ENCODE measurements at places on chromosomes 5 and 9. TPM values are rescaled to one million over a fixed set of nuclear protein-coding genes. Genes with fewer than 3 reads are reported as not detected.

The NOXA1 gene
- 5.1 TPM for total RNA-seq

GRCh38 chr9:35114840-35115628 is 628 bp downstream of the ATOSB start:
- peak; percentile 38 for DNase-seq

DNA sequence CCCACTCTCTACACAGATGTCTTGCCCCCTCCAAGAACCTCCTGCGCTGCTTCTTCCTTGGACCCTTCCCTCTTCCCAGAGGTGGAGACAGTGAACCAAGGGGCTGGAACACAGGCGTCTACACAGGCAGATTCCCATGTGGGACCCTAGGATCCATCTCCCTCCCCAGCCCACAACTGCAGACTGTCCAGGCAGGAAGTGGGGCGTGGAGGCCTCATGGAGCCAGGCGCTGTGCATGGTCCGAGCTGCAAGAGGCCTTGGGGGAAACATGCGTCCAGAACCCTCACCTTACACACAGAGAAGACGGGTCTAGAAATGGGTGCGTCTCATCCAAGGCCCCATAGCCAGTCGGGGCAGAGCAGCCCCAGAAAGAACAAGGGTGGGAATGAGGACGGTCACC is 117.5 kb downstream of the VAV2 start:
- no peak for DNase-seq

DNA sequence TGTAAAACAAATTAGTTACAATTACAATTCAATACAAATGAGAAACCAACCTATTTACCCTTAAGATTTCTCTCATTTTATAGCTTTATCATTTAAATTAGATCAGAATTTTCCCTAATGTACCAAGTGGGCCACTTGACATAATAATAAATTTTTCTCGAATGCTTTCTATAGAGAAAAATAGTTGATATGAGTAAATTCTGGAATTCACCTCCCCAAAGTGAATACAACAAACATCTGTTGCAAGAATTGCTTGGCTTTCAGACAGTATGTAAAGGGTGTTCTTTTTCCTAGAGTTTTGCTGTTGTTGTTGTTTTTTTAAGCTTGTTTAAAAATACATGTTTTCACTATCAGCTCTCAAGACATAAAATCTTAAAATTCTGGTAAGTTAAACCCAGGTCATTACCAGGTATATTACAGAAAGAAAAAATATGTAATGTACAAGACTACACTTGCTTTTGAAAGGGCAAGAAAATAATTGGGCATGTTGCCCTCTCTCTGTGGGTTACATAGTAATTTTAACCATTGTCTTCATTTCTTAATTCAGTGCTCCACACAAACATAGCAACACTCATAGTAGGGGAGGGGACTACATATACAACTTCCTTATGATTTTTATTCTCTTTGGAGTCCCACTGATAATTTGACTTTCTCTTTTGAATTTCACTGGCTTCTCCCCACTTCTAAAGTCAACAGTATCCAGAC is 200.6 kb downstream of the ARL15 start:
- DNase-seq = no peak

DNA sequence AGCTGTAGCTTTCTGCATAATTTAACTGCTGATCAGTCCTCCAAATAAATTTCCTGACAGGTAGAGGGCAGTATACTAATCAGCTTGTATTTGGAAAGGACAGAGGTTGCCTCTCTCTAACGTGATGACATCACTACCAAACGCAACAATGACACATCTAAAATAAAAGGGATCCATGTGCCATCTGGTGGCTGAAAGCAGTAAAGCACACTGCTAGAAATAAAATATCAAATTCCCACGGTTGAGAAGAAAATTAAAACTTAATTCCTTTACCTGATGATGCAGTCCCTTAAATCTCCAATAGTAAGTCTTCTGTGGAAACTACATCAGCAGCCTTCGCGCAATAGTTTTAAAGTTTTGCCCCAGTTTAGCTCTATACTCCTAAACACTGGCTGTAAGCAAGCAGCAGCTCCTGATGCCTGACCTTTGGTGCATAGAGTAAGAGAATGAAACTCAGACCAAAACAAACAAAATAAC is 54.5 kb downstream of the DIAPH1 start:
- DNase-seq = peak; percentile 93

GRCh38 chr9:2610985-2611384 is 10.6 kb upstream of the VLDLR start:
- DNase-seq = no peak

DNA sequence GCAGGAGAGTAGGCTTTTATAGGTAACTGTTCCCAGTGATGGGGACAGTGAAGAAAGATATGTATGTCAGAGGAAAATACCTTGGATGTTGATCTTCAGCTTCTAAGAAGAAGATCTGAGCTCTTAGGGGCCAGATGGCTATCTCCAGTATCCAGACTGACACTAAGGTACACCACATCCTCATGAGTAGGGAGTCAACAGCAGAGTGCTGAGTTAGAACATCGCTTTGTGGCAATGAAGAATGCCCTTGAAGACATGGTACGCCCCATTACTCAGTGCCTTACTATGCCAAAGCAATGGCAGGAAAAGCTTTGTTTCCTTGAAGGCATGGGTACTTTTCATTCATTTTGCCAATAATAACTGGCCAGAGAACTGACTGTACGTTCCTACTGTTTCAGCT is 263.7 kb downstream of the CEMIP2 start:
- DNase-seq = no peak

- no peak for DNase-seq
Observed at GRCh38 chr9:70409280-70409679, 5.2 kb downstream of the KLF9 start.

GRCh38 chr9:92185096-92185495 is 69.9 kb upstream of the SPTLC1 start:
- DNase-seq = no peak

DNA sequence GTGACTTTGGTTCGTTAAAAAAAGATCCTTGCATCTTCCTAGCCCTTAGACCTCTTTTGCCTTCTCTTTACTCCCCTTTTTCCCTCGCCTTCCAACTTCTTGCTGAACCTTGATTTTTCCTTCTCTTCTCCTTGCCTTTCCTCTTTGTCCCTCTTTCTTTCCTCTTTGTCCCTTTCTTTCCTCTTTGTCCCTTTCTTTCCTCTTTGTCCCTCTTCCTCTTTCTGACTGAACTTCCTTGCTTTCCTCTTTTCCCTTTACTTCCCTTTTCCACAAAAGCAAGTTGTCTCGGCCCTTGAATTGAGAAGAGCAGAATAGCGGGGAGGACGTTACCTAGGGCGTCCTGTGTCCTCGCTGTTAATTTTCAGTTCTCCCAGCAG is 1.4 kb upstream of the MLLT3 start:
- DNase-seq = no peak

- DNase-seq = no peak
Observed at GRCh38 chr5:128586848-128587247, 48.8 kb upstream of the FBN2 start.

- no peak for DNase-seq
Observed at GRCh38 chr5:144139586-144139985, 30.9 kb downstream of the YIPF5 start.

GRCh38 chr5:95941756-95942155 is 19.9 kb downstream of the ELL2 start:
- no peak for DNase-seq

All from Caki2 (cell line).